ENCODE measurements at places on chromosomes 12 and 14.

GRCh38 chr14:81309511-81309910 is 88.8 kb upstream of the GTF2A1 start:
- no peak for DNase-seq

GRCh38 chr14:102544747-102545460 is 35.3 kb upstream of the ANKRD9 start:
- no peak for DNase-seq

DNA sequence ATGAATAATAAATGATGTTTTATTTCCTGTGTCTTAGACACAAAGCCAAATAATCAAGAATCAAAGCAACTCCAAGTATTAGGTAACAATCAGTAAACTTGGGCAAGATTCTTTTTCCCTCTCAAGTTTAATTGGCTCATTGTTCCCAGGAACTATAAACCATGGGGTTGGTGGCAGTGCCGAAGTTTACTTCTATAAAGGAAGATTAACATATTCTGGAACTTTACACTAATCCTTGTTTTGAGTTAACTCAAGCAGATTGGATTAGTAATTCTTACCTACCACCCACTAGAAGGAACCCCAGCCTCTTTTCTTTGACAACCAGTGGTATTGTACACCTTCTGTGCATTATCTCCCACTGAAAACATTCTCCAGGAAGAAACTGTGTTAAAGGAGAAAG is 197.1 kb downstream of the EXOC5 start:
- DNase-seq, result no peak

GRCh38 chr12:96401076-96401871 is 1.0 kb upstream of the CDK17 start:
- peak; percentile 26 for DNase-seq

GRCh38 chr14:61503167-61503801 is 181.9 kb downstream of the PRKCH start:
- DNase-seq, result peak; percentile 83

DNA sequence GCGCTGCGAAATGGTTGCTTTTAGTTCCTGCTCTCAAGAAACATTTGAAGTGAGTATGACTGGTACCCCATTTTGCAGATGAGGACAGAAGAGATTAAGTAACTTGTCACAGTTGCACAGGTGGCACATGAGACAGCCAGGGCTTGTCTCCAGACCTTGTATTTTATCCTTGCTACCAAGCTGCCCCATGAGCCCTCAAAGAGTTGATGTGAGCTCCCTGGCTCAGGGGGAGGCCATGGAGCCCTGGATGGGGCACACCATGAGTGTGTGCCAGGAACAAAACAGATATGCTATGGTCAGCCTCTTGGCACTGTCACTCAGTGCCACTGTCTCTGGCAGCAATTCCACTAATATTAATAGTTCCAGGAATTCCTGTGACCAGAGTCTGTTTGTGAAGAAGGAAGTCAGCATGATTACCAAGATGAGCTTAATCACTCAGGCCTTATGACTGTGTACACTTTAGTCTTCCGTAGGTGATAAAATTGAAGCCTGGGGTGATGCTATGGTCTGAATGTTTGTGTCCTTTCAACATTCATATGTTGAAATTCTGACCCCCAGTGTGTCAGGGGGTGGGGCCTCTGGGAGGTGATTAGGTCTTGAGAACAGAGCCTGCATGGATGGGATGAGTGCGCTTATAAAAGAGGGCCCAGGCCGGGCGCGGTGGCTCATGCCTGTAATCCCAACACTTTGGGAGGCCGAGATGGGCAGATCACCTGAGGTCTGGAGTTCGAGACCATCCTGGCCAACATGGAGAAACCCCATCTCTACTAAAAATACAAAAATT is 806.8 kb downstream of the AACS start:
- no peak for DNase-seq

DNA sequence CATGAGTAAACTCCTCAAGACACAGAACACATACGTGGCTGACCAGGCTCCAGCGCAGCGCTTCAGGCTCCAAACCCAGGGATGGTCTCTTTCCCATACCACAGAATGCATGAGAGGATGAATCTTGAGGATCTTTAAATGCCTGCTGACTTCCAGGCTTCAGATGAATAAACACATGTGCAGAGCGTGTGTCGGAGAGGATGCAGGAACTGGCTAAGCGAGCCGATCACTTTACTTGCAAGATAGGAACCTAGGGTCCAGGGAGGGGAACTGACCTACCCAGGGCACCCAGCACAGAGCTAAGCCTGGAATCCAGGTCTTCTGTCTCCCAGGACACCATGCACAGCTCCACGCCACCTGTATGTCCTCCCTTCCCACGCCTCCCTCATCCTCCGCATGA is 209.8 kb downstream of the BCL11B start:
- DNase-seq, result no peak

DNA sequence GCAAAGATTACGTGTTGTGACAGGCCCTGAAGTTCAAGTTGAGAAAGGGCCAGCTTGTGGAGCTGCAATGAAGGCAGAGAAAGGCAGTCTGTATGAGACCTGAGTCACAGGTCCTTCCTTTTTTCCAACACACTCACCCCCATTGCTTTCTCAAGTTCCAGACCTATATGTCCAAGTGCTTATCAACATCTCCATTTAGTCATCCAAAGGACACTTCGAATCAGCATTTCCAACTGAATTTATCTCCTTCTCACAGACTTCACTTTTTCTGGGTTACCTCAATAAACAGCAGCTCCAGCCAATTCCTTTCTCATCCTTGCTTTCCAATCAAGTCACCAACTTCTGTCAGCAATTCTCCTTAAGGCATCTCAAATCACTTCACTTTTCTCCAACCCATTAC is 56.4 kb upstream of the KIF21A start:
- DNase-seq, result no peak

GRCh38 chr14:100317912-100318808 is 5.0 kb upstream of the SLC25A47 start:
- DNase-seq, result peak; percentile 71

GRCh38 chr14:74882103-74882920 is 596 bp downstream of the DLST start:
- DNase-seq, result peak; percentile 50

GRCh38 chr14:79552778-79553177 is 658.5 kb downstream of the DIO2 start:
- DNase-seq, result no peak

- peak; percentile 56 for DNase-seq
Observed at GRCh38 chr12:109804820-109805761, 28.1 kb downstream of the TRPV4 start.

GRCh38 chr14:38904959-38905358 is 198.1 kb downstream of the SEC23A start:
- no peak for DNase-seq

DNA sequence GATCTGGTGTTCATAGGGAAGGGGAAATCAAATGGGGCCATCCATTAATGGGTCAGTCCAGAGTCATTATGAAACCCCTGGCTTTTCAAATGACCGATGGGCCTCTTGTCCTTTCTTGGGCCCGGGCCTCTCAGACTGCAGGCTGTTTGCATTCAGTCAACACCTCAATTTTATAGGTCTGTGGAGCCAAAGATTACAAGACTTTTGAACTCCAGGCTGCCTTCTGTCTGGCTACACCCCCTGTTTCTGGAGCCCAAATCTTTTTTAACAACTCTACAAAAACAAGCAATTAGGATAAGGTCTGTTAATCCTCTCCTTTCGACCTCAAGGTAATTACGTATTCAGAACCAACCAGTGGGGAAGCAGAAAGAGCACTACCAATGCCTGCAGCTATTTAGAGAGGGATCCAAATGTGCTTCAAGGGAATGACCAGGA is 35.6 kb downstream of the DUSP6 start:
- DNase-seq, result no peak

GRCh38 chr12:132518354-132518992 is 28.5 kb downstream of the FBRSL1 start:
- no peak for DNase-seq

GRCh38 chr12:4270016-4270830 is 3.3 kb upstream of the CCND2 start:
- DNase-seq, result peak; percentile 64

- DNase-seq, result no peak
Observed at GRCh38 chr12:119758722-119759121, 90.8 kb downstream of the PRKAB1 start.

DNA sequence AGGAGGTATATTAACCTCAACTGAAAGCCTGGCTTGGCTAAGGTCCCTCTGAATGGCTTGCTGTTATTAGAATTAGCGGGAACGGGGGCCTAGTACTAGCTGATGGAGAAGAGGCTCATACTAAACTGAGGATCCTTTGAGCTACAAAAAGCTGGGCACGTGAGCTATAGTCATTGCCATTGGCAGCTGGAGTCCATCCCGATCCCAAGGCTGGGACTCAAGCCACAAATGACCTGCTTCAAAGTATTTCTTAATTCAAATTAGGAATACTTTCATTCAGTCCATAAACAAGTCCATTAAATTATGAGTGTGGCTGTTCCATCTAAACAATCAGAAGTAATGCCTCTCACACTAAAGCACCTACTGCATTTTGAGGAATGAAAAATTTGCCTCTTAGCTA is 114.5 kb downstream of the DACT1 start:
- DNase-seq, result no peak

DNA sequence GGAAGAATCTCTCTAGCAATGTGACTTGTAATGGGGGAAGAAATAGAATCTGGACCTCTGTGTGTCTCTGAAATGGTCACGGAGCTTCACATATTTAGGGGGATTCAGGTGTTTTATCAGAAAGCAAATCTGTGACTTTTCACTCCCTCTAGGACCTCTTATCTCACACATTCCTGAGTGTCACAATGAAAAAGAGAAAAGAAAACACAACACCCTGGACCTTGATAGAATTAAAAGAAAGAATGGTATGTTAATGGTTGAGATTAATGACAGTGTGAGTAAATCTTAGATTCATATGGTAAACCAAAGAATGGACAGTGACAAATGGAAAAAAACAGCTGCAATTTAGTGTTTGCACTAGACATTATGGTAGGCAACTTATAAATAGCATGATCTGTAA is 68.5 kb downstream of the PKP2 start:
- DNase-seq, result no peak

DNA sequence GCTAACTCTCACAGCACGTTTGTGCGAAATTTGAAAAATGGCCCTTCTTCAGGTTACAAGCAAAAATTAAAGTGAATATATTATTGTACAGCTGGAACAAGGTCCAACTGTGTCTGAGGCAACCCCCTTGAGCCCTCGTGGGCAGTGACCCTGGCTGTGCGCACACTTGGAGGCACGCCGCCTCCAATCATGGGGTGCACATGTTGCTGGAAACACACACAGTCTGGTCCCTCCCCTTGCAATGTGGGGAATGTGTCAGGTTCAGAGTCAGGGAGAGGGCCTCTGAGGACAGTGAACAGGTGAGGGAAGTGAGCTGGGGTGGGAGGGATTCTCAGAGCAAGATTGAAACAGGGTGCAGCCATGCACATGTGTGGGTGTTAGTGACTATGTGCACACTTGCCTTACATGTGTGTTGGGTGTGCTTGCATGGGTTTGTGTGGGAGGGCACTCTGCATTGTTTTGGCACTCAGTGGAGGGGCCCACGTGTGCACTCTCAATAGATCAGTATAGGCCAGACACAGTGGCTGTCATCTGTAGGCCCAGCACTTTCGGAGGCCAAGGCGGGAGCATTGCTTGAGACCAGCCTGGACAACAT is 9.6 kb downstream of the TSPAN9 start:
- no peak for DNase-seq

DNA sequence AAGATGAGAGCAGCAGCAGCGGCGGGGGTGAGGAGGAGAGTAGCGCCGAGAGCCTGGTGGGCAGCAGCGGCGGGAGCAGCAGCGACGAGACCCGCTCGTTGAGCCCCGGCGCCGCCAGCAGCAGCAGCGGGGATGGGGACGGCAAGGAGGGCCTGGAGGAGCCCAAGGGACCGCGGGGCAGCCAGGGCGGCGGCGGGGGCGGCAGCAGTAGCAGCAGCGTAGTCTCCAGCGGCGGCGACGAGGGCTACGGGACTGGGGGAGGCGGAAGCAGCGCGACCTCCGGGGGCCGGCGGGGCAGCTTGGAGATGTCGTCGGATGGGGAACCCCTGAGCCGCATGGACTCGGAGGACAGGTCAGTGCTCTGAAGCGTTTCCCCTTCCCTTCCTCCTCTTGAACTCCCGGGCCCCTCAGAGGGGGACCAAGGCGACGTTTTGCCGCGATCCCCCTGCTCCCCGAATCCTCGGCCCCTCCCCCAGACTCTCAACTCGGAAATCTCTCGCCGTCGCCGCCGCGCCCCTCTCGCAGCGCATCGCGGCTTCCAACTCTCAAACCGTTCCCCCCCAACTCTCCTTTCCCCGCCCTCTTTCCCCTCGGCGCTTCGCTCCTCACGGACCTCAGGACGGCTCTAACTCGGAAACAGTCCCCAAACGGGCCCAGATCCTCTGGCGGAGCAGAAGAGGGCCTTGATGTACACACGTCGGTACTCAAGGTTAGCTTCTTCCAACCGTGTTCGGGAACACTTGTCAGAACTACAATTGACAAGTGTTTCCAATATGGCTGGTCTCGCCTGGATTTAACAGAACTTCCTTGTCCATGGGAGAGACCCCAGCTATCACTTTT is 947 bp downstream of the AEBP2 start:
- DNase-seq, result peak; percentile 56

DNA sequence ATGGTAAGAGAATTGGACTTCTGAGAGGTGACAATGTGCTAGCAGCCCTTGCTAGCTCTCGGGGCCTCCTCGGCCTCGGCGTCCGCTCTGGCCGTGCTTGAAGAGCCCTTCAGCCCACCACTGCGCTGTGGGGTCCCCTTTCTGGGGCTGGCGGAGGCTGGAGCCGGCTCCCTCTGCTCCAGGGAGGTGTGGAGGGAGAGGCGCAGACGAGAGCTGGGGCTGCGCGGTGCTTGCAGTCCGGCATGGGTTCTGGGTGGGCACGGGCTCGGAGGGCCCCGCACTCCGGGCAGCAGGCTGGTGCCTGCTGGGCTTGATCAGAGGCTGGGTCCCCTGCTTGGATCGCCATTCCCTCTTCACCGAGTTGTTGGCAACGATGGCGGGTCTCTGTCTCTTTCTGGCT is 226.4 kb upstream of the AMIGO2 start:
- DNase-seq, result no peak

- no peak for DNase-seq
Observed at GRCh38 chr12:121974026-121974985, 47.4 kb upstream of the BCL7A start.

DNA sequence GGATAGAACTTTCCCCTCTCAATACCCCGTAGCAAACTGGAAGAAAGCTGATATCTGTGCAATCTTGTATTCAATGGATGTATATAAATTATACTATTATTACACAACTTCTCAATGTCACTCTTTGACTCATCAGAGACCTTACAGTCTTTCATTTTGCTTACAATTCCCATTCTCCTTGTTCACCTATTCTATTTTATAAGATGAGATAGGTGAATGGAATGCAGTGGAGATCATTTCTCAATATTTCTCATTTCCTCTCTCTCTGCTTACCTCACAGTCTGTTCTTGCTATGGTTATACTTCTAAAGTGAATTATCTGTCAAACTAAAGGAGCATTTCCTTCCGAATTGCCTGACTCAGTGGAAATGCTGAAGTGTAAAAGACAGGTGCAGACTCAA is 14.9 kb downstream of the FOXA1 start:
- no peak for DNase-seq
